GM12892 (cell line): ENCODE measurements at places on chromosomes 6 and 20.

- DNase-seq, result no peak
These were observed 30.2 kb downstream of the KLHL31 start for GRCh38 chr6:53635322-53635721.

- no peak for DNase-seq
These were observed 36.4 kb downstream of the SMLR1 start for GRCh38 chr6:130863415-130864230.

GRCh38 chr6:124979294-124979678 is 17.0 kb downstream of the RNF217 start:
- no peak for DNase-seq

DNA sequence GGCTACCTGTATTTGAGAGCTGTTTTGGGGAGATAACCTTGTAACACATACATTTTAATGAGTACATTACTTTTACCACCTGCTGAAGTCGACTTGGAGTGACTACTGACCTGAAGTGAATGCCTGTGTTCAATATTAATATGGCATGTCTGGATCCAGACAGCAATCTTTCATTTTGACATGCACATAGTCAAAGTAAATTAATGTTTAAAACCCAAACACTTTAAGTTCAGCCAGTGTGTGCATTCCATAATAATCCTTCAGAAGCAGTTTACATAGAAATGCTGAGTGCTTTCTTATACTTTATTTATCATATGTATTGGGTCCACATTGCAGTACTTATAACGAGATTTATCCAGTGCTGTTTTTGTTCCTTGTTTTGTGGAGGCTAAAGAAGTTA is 38.0 kb downstream of the CDKAL1 start:
- no peak for DNase-seq

- no peak for DNase-seq
These were observed 125.5 kb downstream of the PHACTR1 start for GRCh38 chr6:12842114-12842513.

- DNase-seq, result no peak
These were observed 421.9 kb downstream of the PREX1 start for GRCh38 chr20:48405909-48406308.

DNA sequence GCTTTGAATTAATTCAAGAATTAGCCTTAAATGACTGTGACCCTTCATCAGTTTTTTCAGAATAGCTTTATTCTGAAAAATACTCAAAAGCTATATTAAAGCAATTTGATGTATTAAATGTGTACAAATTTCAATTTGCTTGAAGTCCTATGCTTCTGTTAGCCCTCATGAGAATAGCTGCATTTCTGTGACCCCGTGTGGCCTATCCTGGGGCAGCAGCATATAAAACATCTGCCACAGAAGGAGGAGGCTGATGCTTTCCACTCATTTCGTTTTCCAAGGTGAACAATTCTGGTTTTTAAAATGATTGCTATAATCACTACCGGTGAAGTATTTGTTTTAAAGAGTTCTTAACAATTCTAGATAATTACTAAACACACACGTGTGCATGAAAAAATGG is 360.3 kb downstream of the BTBD9 start:
- DNase-seq, result no peak

DNA sequence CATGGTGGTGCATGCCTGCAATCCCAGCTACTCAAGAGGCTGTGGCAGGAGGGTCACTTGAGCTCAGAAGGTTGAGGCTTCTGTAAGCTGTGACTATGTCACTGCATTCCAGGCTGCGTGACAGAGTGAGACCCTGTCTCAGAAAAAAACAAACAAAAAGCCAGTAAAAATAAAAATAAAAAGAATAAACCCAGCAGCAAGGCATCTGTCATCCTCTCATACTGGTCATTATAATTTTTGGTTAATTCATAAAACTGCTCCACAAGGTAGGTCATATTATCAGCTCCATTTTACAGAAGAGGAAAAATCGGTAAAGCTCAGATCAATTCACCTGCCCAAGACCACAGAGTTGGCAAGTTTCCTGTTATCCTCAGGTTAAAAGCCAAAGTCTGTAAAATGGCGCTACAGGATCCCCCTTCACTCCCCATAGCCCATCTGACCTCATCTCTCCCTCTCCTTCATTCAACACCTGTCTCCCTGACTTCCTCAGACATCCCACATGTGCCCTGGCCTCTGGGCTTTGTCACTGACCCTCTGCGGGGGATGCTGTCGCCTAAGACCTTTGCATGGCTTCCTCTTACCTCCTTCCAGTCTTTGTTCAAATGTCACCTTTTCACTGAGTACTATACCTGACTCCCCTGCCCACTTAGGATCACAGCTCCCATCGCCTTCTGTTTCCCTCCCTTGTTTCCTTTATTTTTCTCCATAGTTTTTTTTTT is 213.2 kb upstream of the ZNF217 start:
- DNase-seq, result no peak

DNA sequence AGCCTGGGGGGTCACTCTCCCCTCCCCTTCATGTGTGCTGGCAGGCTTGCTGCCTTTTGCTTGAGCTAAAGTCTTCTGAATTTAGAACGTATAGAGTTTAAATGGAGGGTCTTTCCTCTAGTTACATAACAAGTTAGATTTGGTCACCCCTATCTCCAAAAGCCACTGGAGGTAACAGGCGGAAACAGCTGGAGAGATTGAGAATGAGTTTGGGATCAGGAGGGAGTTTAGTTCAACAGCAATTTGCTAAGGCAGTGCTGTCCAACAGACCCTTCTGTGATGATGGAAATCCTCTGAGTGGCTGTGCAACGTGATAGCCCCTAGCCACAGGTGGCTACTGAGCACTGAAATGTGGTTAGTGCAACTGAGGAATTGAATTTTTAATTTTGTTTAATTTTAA is 132.8 kb downstream of the EYA2 start:
- no peak for DNase-seq

GRCh38 chr20:25859649-25860530 is 163.2 kb upstream of the ZNF337 start:
- DNase-seq, result no peak

DNA sequence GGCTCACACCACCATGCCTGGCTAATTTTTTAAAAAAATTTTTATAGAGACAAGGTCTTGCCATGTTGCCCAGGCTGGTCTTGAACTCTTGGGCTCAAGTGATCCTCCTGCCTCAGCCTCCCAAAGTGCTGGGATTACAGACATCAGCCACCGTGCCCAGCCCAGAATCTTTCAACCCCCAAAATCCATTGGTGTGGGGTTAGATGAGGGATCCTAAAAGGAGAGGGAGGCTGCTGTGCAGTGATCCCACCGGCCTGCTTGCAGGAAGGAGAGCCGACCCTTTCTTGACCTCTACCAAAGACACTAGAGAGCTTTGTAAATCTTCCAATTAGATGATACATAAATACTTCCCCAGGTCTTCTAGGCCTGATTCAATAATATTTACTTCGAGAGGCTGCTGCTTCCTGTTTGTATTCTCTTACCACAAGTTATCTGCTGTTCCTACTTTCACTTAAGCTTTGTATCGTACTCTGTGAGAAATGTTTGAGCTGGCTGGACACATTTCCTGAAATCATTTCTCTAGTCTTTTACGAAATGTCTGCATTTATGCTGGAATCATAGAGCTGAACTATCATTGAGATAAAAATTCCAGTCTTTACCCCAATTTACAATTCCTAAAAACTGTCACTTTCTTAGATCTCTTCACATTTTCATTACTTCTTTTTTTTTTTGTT is 49.3 kb upstream of the IER3 start:
- DNase-seq, result no peak

- no peak for DNase-seq
These were observed 30.4 kb downstream of the RALY start for GRCh38 chr20:34023937-34024722.

GRCh38 chr6:64224819-64225218 is 589.2 kb downstream of the PHF3 start:
- DNase-seq, result no peak

GRCh38 chr20:53750827-53751619 is 157.4 kb upstream of the ZNF217 start:
- no peak for DNase-seq

GRCh38 chr6:56766806-56767178 is 124.1 kb upstream of the DST start:
- DNase-seq, result no peak

GRCh38 chr6:48628316-48628715 is 517.3 kb upstream of the PTCHD4 start:
- DNase-seq, result no peak

GRCh38 chr6:166692723-166693302 is 65.8 kb upstream of the RPS6KA2 start:
- no peak for DNase-seq

- no peak for DNase-seq
These were observed 402.9 kb upstream of the CITED2 start for GRCh38 chr6:139777202-139777970.

DNA sequence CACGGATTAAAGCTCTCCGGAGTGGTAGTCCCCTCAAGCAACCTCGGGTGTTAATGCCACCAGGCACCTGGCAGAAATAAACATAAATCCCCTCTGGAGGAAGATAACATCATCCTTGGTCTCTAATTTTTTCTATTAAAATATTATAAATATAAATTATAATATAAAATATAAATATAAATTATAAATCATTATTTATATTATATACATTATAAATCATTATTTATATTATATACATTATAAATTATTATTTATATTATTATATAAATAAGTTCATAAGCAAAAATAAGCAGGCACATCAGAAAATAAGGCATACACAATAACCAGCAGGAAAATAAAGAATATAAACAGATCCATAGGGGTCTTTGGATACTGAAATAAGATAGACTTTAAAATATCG is 39.2 kb downstream of the GABRR2 start:
- no peak for DNase-seq

GRCh38 chr6:142694054-142694453 is 250.9 kb downstream of the HIVEP2 start:
- DNase-seq, result no peak

- DNase-seq, result no peak
These were observed 16.9 kb upstream of the CSE1L start for GRCh38 chr20:49029203-49029602.

DNA sequence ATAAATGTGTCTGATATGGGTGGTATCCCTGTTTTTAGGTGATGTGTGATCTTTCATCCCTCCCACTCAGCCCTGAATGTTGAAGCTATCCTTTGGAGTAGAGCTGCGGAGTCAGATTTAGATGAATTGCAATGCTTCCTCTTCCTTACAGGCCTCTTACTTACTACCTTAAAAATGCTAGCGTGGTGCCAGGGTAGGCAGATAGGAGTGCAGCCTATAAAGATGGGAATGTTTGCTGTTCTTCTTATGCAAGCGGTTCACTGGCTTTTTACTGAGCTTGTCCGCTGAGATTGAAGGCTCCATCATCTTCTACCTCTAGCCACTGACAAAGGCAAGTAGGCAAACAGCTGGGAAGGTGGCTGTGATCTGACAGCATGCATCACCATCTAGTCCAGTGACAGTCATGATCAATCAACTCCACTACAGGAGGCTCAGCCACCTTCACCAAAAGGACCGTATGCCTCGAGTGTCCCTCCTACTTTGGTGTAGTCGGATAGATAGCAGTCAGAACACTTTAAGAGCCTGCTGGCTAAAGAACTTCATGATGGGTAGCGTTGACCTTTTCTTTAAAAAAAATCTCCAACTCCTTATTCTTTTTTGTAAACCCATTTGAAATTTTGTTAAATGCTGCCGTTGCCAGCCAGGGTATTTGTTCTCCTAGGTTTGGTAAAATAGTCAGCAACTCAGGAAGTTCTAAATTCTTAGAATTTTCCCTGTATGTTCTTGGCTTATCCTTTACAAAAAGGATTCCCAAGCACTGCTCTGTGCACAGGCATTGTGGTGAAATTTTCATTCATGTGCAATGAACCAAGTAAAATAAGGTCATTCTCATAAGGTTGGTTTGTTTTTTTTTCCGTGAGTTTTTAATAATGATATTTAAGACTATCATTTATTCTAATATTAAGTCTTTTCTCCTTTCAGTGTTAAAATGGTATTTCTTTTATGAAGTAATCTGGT is 169.6 kb downstream of the MTHFD1L start:
- DNase-seq, result no peak

DNA sequence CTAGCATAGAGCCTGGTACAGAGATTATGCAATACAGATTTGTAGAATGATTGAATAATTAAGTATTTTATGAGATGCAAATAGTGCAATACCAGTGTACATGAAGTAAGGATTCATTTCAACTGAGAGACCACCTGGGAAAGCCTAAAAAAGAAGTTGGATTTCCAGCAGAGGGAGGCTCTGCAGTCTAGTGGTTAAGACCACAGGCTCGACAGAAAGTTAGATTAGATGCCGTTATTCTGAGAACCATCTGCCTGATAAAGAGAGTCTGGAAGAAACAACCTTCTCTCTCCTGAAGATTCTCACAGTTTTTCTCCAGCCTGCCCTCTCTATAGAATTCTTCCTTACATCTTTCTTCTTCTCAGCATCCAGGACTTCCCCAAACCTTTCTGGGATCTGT is 13.6 kb upstream of the TNFRSF21 start:
- DNase-seq, result no peak

GRCh38 chr6:144922120-144922722 is 637.1 kb downstream of the UTRN start:
- DNase-seq, result no peak

- DNase-seq, result no peak
These were observed 86.6 kb downstream of the ZFAND3 start for GRCh38 chr6:37906121-37906520.

- DNase-seq, result no peak
These were observed 626.1 kb upstream of the ID4 start for GRCh38 chr6:19210849-19211590.

GRCh38 chr6:165617528-165617927 is 45.5 kb downstream of the PDE10A start:
- DNase-seq, result no peak

- no peak for DNase-seq
These were observed 56.1 kb downstream of the DCBLD1 start for GRCh38 chr6:117538615-117539014.

GRCh38 chr20:50392138-50392866 is 117.9 kb upstream of the PTPN1 start:
- DNase-seq, result no peak

- no peak for DNase-seq
These were observed 38.0 kb upstream of the NR2E1 start for GRCh38 chr6:108127826-108128225.

DNA sequence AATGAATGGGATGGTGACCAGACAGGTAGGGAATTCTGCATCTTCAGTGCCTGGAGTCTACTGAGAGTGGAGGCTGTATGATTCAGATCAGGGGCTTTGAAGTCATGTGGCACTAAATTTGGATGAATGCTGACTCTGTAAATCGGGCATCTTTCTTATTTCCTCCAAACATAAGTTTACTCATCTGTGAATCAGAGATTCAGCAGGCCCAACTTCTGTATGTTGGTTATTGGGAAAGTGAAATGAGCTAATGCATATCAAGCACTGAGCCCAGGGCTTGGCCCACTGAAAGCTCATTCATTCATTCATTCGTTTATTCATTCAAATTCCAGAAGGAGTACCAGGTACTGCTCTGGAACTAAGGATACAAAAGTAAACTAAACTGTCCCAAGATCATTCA is 192.3 kb upstream of the RIN2 start:
- no peak for DNase-seq

- no peak for DNase-seq
These were observed 204.4 kb downstream of the TAF4 start for GRCh38 chr20:61861054-61861841.

DNA sequence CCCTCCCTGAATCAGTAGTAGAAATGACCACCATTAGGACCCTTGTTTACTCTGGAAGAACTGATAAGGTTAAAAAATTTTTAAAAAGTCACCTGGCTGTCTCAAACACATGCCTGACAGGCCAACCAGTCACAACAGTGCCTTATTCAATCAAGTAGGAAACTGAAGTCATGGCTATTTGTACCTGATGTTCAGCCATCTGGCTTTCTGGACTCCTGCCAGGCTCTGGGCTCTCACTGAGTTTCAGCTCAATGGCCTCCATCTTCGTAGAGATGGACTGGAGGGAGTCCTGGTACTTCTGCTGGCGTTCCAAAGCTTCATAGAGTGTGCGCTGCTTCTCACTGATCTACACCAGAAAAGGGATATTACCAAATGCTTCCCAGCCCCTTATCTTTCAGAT is 343.8 kb downstream of the SYNE1 start:
- DNase-seq, result no peak
